Stimulated activated CD4-positive, alpha-beta T cell treated with anti-CD3 and anti-CD28 coated beads, Interleukin-2, amount 100 ng/mL, for 48 hours (primary cell): ENCODE measurements at places on chromosomes 1 and 21.
A peak's percentile ranks its signal among the peaks of the same experiment; 100 is the strongest.

DNA sequence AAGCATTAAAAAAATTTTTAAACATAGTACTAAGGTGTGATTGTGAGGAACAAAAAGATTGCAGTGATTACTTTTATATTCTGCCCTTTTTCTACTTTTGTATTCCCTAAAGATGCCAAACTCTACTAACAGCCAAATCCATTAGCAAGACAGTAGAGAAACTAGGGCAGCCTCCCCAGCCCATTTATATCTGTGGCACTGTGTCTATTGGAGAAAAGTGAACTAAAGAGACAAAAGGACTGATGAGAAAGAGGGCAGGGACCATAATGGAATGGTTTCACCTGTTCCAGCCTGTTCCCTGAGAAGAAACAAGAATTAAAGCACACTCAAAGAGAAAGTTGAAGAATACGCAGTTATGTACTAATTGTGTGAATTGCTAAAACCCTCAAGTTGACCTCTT lies 56.6 kb downstream of the ATG4C start:
- DNase-seq: no peak

GRCh38 chr1:38489844-38490270 lies 369.7 kb downstream of the RRAGC start:
- DNase-seq: peak; percentile 49

- no peak for DNase-seq
Observed at GRCh38 chr1:9551984-9552383, 12.7 kb downstream of the SLC25A33 start.

- no peak for DNase-seq
Observed at GRCh38 chr1:42971841-42972291, 13.2 kb upstream of the SLC2A1 start.

DNA sequence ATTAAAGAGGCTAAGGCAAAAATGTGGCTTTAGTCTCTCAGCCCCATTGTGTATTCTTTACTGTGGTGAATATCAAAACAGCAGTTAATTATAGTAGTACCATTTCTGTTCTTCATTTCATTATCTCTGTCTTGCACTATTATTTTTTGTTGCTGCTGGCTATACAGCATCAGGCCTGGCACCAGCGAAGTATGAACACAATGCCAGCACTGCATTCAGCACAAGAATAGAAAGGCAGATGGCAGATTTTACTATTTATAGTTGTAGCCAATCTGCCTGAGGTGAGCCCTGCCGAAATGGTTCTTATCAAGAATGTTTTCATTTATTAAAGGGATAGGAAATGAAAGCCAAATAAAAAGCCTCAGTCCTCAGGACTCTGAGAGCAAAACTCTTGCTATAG lies 72.1 kb downstream of the GPR52 start:
- no peak for DNase-seq

GRCh38 chr1:211415700-211416099 lies 76.3 kb downstream of the RD3 start:
- no peak for DNase-seq

DNA sequence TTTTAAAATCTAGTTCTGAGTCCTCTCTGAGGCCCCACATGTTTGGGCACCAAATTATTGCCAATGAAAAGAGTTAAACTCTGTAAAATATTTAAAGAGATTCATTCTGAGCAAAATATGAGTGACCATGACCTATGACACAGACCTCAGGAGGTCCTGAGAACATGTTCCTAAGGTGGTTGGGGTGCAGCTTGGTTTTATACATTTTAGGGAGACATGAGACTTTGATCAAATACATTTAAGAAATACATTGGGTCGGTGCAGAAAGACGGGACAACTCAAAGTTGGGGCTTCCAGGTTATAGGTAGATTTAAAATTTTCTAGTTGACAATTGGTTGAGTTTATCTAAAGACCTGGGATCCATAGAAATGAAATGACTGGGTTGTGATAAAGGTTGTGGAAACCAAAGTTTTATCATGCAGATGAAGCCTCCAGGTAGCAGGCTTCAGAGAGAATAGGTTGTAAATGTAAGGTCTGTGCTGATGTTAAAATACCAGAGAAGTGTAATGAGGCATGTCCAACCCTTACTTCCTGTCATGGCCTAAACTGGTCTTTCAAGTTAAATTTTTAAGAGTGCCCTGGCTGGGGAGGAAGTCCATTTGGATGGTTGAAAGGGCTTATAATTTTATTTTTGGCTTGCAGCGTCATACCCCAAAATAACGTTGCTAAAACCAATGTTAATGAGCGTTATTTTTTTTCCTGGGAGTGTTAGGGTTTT lies 274.9 kb downstream of the NUF2 start:
- DNase-seq: no peak

DNA sequence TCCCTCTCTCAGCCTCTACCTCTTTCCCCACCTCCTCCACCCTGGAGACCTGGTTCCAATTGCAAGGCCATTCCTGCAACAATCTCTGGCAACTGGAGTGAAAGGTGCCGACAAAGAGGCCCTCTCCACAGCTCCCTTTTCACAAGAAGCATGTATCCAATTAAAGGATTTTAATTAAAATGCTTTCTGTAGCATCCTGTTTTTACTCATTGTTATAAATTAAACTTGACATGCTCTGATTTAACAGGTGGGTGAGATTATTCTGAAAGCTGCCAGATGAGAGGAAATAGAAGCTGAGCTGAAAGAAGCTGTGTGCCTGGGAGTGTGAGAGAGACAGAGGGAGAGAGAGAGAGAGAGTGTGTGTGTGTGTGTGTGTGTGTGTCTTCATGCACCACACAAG lies 160.5 kb downstream of the TBX15 start:
- DNase-seq: no peak

DNA sequence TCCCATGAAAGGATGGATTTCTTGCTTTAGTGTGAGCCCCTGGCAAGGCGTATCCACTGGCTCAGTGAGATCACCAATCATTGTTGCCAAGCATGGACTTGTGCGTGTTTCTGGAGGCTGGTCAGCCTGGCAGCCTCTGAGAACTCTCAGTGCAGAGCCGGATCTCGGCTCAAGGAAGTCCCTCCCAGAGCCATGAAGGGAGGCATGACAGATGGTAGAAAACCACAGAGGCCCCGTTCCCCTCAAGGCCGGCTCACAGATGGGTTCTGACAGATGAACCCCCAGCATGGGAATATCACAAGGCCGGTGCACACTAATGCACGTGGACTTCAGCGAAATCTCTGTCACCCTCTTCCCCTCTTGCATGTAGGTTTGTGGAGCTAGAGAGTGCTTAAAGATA lies 290.5 kb downstream of the AJAP1 start:
- no peak for DNase-seq

DNA sequence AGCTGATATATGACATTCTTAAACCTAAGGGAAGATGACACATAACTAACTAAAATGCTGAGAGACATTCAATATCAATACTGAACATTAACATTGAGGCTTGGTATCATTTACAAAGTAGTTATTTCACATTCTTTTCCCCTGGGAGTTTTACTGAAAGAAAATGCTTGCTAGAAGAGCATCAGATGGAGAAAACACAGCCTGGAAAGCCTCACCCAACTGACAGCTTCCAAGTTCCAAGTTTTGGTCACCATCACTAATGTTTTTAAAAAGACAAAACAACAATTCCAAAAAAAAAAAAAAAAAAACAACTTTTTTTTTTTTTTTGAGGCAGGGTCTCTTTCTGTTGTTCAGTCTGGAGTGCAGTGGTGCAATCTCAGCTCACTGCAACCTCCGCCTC lies 80.6 kb downstream of the DSCAM start:
- DNase-seq: no peak
